Hematopoietic multipotent progenitor cell (in vitro differentiated cells): ENCODE measurements at places on chromosomes 12 and 14.

DNA sequence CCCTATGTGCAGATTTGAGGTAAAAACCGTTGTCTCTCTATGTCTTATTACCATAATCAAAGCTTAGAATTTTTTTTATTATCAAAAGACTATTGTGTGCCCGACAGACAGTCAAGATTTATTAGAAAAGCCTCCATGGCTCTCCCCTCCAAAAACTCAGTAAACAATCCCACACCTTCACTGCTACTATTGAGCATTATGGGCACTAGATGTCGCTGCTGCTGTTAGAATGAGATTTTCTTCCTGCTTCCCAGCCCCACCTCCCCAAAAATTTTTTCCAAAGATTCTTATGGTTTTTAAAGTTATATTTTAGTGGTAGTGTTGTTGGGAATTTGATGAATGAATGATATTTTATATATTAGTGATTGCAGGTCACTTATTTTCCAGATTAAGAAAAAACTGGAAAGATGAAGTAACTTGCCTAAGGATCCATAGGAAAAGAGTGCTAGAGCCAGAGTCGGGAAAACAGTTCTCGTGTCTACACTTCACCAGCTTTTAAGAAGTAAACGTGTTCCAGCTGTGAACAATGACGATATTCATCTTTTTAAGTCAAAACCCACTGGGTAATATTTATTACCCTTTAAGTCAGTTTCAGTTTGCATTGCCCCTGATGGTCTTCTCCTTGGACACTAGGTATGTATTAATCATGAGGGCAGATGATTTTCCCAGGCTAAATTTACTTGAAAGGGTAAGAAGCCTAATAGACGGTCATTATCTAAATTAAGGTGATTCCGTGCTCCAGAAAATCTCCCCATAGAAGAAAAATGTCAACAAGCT, 12.2 kb upstream of the FOXG1 start:
- no peak for DNase-seq

DNA sequence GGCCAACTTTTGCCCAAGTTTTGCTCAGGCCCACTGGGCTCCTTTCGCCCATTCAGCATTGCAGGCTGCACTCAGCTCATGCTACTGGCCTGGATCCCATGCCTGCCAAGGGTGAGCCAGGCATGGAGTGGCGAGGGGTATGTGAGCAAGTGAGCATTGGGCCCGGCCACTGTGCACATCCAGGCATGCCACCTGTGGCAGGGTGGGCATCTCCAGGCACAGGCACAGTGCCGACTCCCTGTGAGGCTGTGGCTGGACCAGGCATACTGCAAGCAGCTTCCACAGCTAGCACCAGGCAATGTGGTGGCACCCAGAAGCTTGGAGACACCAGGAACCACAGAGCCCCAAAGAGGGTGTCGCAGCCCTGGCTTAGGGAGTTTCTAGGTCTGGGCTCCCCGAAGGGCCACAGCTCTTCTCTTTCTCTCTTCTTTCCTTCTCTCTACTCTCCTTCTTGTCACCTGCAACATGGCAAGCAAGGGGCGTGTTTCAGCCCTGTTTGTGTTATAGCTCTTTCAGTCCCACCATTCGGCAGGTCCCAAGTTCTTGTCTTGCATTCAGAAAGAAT, 15.6 kb downstream of the FAM186A start:
- DNase-seq = no peak

GRCh38 chr14:100488057-100488456, 99.2 kb downstream of the BEGAIN start:
- no peak for DNase-seq

DNA sequence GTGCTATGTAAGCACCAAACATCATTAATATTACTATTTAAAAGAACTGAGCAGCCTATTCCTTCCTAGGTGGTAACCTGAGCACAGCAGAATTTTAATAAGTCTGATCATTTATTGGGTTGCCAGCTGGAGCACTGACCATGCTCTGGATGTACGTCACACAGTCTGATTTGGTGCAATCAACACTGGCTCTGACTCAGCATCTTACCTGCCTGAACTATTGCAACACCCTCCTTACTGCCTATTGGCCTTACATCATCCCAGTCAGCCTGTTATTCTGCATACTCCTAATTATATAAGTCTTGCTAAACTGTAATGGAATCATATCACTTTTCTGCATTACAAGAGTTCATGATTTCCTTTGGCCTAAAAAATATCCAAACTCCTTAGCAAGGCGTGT, 149.7 kb downstream of the PTPRO start:
- DNase-seq = no peak

DNA sequence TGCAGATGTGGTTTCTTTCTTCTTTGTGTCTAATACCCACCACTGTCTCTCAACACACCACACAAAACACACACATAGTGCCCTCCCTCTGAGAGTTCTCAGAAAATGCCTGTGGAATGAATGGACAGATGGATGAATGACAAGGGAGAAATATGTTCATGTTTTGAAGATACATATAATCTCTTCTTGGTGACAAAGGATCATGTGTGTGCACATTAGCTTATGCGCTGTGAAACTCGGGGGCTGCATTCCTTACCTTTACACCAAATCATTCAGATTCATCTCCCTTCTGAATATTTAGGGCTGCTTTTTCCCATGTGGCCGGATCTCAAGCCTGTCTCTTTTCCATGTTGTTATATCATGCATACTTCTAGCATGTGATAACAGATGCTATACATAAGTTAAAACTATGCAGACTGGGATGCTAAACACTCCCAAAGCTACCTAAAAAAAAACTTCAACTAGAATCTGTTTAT, 111.4 kb downstream of the EPS8 start:
- DNase-seq = no peak

DNA sequence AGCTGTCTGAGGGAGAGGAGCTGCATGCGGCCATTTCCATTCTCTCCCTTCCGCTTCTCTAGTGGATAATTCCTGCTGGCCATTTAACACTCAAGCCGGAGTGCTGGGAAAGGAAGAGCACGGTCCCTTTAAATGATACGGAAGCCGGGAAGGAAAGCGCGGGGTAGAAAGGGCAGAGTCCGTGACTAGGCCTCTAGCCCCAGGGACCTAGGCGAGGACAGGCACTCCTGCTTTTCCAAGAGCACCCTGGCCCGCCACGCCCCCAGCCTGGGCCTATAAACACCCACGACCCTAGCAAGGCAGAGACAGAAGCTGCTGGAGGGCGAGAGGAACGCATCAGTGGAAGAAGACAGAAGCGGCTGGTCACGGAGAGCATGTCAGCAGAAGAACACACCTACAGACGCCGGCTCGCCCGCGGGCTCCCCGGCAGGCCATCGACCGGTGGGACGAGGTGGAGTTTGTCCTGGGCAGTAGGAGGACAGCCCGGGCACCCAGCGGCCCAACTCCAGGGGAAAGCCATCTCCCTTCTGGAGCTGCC, 1206.6 kb upstream of the TMEM132C start:
- DNase-seq = no peak

DNA sequence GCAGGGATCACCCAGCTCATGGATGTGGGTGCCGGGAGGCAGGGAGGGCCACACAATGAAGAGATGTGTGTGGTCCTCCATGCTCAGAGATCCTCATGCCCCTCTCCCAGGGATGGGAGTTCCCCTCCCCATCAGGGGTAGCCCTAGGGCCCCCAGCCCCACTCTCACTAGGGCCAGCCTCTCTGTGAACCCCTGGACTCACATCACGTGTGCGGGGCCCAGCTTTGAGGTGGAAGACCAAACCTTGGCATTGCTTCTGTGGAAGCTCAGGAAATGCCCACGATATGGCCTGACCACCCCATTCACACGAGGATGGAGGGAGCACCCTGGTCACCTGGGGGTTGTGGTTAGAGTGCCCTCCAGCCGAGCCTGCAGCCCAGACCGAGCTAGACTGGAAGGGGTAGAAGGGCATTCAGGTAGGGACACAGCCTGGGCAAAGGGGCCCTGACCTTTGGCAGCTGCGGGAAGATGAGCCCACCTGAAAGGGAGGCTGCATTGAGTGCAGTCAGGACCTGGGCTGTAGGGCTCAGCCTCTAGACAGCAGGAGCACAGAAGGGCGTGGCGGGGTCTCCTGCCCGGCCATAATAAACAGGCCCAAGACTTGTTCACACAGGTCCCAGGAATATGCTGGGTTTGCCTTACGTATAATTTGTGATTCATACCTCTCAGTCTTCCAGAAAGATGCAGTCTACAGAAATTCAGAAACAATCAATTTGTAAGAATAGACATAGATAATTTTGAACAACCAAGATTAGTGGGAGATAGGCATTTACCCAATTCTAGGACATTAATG, 34.8 kb upstream of the RCOR1 start:
- DNase-seq = no peak
